ENCODE measurements at places on chromosomes 13 and 19. TPM values are rescaled to one million over a fixed set of nuclear protein-coding genes. Genes with fewer than 3 reads are reported as not detected.

CACNA1A gene
- total RNA-seq: 2.8 TPM

DNA sequence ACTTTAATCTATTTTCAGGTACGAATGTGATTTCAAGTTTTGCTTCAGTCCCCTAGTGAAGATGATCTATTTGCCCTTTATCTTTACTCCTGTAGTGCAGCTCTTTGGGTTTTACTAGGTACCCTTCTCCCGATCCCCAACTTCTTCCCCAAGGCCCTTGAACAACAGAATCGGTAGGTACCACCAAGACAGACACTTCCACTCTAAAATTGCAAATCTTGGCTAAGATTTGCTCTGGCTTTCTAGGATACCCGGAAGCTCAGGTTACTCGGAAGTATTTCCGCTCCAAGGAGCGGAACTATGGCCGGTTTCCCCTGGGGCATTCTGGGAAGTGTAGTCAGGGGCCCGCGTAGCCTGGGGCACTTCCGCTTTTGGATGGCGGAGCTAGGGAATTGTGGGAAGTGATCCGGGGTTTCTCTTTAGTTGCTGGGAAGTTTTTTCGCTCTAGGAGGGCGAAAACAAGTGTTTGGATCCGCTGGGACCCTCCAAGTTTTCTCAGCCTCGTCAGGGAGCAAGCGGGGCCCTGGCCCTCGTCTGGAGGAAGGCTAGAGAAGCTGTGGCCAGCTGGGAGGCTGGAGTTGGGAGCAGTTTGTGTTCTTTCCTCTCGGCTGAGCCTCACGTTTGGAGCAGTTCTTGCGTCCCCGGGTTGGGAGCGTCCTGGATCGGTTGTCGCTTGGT is 5.1 kb upstream of the ZNF227 start:
- peak; percentile 86 for DNase-seq

DNA sequence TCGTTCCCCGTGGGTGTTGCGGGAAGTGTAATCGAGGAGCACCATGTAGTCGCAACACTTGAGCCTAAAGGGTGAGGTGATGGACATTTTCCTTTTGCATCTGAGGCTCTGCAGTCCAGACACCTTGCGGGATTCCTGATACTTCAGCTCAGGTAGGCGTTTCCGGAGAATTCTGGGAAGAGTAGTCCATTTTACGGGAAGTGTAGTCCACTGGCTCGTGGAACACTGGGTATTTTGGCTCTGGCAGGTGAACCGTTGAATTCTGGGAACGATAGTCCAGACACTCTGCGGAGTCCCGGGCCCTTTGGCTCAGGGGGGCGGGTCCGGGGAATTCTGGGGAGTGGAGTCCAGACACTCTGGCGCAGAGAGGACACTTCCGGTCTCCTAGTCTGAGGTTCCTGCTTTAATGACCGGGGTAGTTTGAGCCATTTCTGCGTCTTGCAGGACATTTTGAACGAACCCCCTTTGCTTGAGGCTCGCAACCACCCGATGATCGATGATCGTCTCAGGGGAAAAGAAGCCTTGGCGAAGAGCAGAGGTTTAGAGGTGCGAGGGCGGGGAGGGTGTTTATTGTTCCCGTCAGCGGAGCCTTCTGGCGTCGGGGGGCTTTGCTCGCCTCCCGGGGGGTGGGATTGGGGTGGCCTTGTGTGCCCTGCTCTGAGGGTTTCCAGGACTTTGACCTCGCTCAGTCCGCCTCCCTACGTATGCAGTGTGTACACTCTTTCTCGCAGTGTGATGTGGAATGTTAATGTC is at the start of gene ZNF223:
Gene ZNF223, plus strand, starts transcription at position 387 of the 753 bp plus-strand sequence. CDS start 3,141 bp downstream, outside the sequence.
- DNase-seq: peak; percentile 92

ZNF701 gene
- total RNA-seq: 21.7 TPM

- DNase-seq: no peak
Observed at GRCh38 chr13:76438050-76438449, 448.2 kb downstream of the KCTD12 start.

Data from ovary (tissue), 10 donors.